ENCODE measurements at places on chromosomes 16 and 17. TPM values are rescaled to one million over a fixed set of nuclear protein-coding genes. Genes with fewer than 3 reads are reported as not detected.

Gene MPO
- not detected for total RNA-seq

Gene C16orf86
- 1.5 TPM for total RNA-seq

Gene MPV17L
- 0.35 TPM for total RNA-seq

Gene SBK1
- 0.09 TPM for total RNA-seq

Gene TBC1D3B
- 0.88 TPM for total RNA-seq

Gene CHD3
- 79.1 TPM for total RNA-seq

Gene AURKB
- 59.1 TPM for total RNA-seq

Gene CCDC47
- total RNA-seq, result 26.6 TPM

Gene NFE2L1
- total RNA-seq, result 61.2 TPM

Gene SLC6A2
- total RNA-seq, result 0.23 TPM

Gene ACSM3
- total RNA-seq, result 0.88 TPM

Gene SDR42E2
- total RNA-seq, result not detected

Gene HOXB13
- not detected for total RNA-seq

Gene GPR179
- not detected for total RNA-seq

Gene TBC1D26
- total RNA-seq, result not detected

Gene ADAT1
- total RNA-seq, result 43.7 TPM

Gene SLC5A2
- not detected for total RNA-seq

Gene ACSM2B
- not detected for total RNA-seq

Gene ABAT
- total RNA-seq, result 9.3 TPM

Gene CYB561
- total RNA-seq, result 29.7 TPM

Gene MPP2
- 1.3 TPM for total RNA-seq

Gene USP6
- not detected for total RNA-seq

Gene FSCN2
- total RNA-seq, result 0.14 TPM

Gene RAB11FIP4
- total RNA-seq, result 15.6 TPM

Data from airway epithelial cell (primary cell).